ENCODE measurements at places on chromosomes 2 and 18. TPM values are rescaled to one million over a fixed set of nuclear protein-coding genes. Genes with fewer than 3 reads are reported as not detected.

DNA sequence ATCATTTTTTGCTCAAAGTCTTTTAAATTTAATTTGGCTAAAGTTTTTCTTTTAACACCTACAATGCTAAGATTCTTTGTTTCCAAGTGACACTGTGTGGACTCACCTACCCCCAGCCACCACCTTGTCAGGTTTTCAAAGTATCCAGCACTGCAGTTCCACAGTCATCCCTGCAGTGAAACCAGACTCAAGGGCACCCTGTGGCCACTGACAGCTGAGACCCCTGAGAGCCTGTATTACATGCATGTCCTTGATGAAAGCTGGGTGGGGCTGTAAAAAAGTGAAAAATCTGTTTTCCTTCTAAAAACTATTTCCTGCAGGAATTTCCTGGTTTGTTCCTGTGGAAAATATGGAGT is 19.9 kb downstream of the TPRKB start:
- no peak for DNase-seq

- no peak for DNase-seq
These were observed 465.1 kb downstream of the LPIN1 start for GRCh38 chr2:12211326-12212175.

DNA sequence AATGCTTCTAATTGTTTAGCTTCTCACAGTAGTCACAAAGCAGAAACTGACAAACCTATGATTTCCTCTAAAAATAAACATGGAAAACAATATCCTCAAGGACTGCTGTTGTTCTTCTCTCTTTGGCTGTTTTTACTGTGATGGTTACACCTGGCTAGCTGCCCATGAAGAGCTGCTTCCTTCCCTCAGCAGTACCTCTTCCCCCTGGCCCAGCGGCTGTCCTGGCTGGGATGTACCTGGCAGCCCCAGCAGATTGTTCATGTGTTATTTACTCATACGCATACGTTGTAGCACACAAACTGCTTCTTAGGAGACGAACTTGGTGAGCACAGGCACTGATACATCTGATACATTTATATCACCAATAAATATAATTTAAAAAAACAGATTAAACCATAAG is 27.4 kb downstream of the NEMP2 start:
- no peak for DNase-seq

The DLGAP1 gene
- polyA plus RNA-seq = 30.7 TPM

DNA sequence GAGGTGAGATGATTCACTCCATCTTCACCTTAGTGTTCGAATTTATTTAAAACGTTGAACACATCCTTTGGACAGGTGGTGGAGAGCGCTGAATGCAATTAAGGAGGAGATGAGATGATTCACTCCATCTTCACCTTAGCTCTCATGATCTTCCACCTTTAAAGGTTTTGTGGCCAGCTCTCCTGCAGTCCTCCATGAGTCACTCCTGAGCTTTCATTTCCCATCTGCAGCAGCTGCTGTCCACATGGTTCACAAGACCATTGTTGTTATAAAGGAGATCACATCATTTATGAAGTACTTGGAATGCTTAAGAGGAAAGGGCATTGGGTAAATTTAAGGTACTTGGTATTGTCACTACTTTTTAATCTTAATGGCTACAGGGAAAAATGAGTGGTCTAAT is 298.5 kb downstream of the PAX3 start:
- no peak for DNase-seq

DNA sequence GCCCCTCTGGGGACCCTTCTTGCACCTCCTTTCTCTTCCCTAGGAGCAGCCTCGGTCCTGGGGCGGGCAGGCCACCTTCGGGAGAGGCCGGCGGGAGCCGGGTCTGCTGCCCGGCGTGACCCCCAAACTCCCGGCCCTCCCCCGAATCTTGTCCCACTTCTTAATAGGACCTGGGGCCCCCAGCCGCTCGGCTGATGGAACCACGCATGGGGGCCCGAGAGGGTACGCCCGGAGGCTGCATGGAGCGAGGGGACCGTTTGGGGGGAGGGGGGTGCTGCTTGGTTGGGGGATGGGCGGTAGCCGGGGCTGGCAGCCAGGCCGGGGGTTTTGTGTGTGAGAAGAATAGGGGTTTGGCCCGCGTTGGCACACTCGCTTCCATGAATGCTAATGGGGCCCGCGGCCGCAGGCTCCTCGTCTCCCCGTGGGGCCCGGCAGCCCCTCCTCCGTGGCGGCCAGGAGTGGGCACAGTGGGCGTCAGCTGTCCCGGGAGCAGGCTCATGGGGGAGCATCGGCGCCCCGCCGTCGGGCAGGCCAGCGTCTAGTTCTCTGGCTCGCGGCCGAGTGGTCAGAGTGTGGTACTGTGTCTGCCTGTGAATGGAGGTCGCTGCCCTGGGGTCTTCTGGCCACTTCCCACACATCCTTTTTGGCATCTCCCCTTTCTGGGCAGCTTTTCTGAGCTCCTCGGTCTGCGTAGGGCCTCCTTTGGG is 1.0 kb downstream of the GAREM2 start:
- no peak for DNase-seq

Measured in spinal cord (tissue), 10 donors.